ENCODE measurements at places on chromosomes 6 and 20. TPM values are rescaled to one million over a fixed set of nuclear protein-coding genes. Genes with fewer than 3 reads are reported as not detected.

Gene TSHZ2
- total RNA-seq: 3.5 TPM

Gene SCUBE3
- total RNA-seq: not detected

Gene JPH2
- total RNA-seq: 12.8 TPM

Gene HCK
- 1.8 TPM for total RNA-seq

Gene SGK1
- 347 TPM for total RNA-seq

Gene ARHGAP18
- total RNA-seq: 34.4 TPM

DNA sequence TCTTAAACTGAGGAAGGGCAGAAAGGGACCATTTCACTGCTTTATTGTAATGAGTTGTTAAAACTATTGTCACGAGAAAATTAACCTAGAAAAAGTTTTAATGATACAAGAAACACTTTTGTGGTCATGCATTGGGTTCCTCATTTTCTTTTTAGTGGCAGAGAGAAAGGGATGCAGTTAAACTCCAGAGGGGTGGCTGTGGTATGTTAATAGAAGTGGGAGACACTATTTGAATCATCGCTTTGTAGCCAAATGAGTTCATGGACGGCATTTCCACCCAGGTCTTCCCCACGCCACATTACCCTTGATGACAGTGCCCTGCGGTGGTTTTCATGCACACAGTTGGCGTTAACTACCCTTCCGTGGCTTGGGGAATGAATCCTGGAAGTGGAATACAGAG is 235.6 kb downstream of the PLCB1 start:
- no peaks in the 10 kb centered on the region for H3K27me3 ChIP-seq
- H3K36me3 ChIP-seq: no peaks in the 10 kb centered on the region
- H3K4me3 ChIP-seq: no peak overlapping the region
- H3K27ac ChIP-seq: no peak overlapping the region
- no peak for DNase-seq
- no peaks in the 10 kb centered on the region for H3K4me1 ChIP-seq

- H3K27me3 ChIP-seq: no peaks in the 10 kb centered on the region
- H3K36me3 ChIP-seq: no peaks in the 10 kb centered on the region
- H3K4me3 ChIP-seq: no peak overlapping the region
- no peaks in the 10 kb centered on the region for H3K4me1 ChIP-seq
- DNase-seq: no peak
These were observed 391.4 kb downstream of the COL12A1 start for GRCh38 chr6:74814440-74814839.
